ENCODE measurements at places on chromosomes 1 and 21.

GRCh38 chr1:210627755-210628154 is 299.1 kb downstream of the HHAT start:
- no peak for DNase-seq

DNA sequence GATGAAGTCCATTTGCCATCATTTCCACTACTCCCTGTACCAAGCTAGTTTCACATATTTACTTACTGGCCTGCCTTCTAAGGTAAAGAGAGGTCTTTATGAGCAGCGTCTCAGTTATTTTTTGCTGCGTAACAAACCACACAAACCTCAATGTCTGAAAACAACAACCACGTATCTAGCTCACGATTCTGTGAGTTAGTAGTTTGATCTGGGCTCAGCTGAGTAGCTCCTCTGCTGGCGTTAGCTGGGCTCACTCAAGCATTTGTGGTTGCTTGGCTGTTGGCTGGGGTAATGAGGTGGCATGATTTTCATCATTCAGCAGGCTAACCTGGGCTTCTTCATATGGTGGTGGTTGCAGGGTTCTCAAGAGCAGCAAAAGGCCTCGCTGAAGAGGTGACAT is 225.4 kb downstream of the FOXD2 start:
- DNase-seq = no peak

DNA sequence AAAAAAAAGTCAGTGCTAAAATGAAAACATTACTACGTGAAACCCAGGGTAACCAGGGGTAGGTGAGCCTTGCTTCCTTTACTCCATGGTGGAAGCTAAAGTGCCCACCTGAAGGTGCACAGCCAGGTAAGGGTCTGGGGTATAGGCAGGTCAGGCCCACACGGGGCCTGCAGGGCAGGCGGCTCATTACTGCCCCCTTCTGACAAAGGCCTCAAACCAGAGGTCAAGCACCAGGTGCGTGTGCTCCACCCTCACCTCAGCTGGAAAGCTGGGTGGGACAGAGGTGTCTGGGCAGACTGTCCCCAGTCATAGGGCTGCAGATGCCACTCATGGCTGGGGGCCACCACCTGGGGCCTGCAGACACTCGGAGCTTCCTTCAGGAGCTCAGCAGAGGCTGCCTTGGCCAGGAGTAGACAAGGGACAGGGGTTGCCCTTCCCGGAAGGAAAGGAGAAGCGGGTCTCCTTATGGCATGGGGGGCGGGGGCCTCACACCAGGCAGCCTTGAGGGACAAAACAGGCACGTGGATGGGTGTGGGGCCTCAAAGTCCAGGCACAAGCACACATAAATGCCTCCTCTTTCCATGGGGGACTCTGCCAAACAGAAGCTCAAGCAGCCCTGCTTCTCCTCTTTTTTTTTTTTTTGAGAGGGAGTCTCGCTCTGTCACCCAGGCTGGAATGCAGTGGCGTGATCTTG is 36.2 kb downstream of the ACOT7 start:
- no peak for DNase-seq

DNA sequence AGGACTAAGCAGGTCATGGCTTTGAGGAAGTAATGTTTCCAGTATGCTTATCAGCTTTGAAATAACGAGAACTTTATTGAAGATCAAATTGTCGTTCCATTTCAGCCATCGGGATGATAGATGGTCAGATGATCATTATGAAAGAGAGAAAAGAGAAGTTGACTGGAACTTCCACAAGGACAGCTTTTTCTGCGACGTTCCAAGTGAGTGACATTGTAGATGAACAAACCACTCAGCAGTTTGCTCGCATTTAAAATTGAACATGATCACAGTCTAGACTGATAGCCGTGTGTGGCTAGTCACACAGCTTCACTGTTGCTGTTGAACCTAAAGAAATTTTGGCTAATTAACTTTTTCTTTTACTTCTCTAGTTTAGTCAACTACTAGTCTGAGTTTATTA is 151.1 kb downstream of the TLR5 start:
- no peak for DNase-seq

GRCh38 chr1:84386716-84387479 is 11.4 kb upstream of the DNASE2B start:
- no peak for DNase-seq

- no peak for DNase-seq
Measured at GRCh38 chr1:227318853-227319607, 738 bp upstream of the CDC42BPA start.

Measured in effector CD4-positive, alpha-beta T cell (primary cell).